ENCODE measurements at places on chromosomes 4 and X.

GRCh38 chr4:69214716-69215115, at the start of gene UGT2B11:
UGT2B11 (minus strand) TSS chr4:69214748; CDS start chr4:69214722, 26 bp downstream.
- DNase-seq, result no peak

DNA sequence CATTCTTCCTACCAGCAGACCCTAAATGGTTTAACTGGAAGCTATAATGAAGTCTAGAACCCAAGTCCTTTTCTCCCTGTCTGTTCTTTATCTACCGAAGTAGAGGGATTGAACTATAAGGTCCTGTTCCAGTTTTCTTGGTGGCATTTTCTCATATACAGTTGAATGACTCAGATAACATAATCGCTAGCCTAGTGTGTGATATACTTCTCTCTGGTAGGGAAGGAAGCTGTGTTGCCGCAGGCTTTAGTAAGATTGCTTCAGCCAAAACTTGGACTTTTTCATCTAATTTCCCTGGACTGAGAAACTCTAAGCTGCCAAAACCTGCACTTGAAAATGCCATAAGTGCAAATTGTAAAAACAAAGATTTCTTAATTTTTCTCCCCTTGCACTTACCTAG, 123.4 kb downstream of the NWD2 start:
- DNase-seq, result no peak

GRCh38 chr4:122968227-122968812, 45.9 kb upstream of the NUDT6 start:
- DNase-seq, result no peak

GRCh38 chr4:65917486-65917885, 247.2 kb upstream of the EPHA5 start:
- DNase-seq, result peak; percentile 16

GRCh38 chrX:41946235-41946634, 22.9 kb upstream of the CASK start:
- DNase-seq, result no peak

DNA sequence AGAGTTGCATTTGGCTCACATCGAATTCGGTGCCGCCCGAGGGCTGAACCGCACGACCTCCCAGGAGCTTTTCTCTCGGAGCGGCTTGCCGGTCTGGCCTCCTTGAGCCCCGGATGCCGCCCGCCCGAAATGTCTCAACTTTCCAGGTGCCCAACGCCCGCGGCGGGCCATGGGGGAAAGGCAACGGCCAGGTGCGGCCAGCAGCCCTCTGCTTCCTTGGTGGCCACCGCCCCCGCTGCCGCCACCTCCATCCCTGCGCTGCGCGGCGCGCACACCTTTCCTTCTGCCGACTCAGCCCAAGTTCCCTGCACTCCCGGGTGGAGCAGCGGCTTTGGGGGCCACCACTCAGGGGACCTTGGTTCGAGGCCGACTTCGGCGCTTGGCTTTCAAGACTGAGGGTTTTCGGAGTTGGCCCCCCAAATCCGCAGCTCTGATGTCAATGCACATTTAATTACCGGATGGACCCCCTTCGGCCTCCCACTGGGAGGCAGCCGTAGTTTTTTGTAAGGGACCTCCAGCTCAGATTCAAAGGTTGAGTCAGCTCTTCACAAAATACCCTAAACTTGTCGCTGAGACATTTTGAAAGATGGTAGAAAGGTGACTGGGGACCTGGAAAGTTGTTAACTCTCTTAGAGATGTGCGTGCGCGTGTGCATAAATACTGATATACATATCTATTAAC, 1.1 kb downstream of the AFF2 start:
- DNase-seq, result peak; percentile 0

DNA sequence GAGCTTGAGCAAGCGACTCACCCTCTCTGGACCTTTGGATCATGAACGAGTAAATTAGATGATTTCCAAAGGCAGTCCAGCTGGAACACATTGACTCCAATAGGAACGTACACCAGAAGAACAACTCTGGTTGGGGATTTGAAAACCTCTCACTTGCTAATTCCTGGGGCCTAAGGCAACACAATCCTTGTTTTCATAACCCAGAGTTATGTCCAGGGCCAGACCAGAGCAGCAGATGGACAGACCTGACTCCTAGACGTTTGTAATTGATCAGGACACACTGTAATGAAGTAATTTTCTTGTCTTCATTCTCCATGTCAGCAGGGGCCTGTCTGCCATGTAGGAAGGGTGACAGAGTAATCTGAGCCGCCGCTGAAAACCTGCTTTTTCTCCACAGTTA, 283.9 kb downstream of the IDS start:
- no peak for DNase-seq

- DNase-seq, result peak; percentile 24
Measured at GRCh38 chrX:119757979-119758730, at the start of gene SOWAHD. SOWAHD (plus strand) TSS chrX:119758588; CDS start chrX:119758668, 80 bp downstream.

DNA sequence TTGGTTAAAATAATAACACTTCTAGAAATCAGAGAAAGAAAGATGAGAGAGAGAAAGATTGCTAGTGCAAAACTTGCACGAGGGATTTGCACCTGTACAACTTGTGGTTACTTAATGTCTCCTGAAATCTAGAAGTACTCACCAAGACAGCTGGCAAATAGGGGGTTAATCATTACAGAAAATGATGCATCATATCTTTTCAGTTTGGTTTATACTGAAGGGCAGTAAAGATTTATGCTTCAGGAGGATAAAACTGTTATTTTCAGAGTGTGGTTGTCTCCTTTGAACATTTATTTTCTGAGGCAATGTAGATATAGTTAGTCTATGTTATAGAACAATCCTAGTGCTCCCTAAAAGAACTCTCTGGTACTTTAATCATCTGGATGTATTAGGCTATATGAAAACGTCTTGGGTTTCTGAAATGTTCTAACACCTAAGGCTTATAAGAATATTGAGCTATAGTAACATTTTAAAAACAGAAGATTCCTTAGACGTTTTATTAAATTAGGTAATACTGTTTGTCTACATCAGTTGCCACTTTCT, 13.3 kb downstream of the ATOH1 start:
- no peak for DNase-seq

DNA sequence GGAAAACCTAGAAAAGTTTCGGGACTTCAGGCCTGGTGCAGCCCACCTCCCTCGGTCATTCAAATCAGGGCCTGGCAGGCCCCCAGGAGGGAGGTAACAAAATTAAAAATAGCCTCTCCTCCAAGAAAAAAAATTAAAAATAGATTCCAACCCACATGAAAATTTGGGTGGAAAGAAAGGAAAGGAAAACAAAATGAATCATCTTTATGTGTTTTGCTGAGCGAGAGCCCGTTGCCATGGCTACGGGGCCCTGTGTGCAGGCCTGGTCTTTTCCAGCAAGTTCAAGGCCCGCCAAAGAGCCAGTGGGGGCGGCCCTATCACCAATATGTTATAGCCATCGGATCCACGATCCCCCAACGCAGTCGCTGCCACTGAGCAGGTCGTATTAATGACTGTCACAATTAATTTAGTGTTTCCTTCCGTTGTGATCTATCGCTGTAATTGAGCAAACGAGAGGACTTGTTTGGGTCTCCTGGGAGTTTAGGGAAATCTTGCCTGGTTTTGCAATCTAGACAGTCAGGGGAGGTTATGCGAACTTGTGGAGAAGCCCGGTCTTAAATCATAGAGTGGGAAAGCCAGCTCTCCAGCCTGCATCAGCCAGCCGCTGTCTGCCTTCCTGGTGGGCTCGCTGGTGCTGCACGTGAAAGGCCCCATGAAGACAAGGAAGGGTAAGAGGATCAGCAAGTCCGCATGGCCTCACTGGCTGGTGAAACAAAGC, 452.4 kb downstream of the BCOR start:
- DNase-seq, result no peak

DNA sequence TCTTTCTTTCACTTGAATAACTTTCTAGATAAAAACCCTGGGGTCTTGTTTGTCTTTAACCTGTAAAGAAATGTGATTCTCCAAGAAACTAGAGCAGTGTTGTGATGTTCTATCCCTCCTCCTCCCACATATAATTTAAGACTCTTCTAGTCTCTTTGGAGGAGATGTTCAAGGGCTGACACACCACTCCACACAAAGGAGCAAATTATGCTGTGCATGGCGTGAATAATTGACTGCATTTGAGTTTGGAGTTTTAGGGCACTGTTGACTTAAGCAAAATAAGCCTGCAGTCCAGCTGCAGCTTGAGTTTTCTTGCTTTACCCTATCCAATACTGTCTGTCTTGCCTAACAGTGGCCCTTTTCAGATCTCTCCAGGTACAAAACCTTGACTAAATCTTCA, 119.7 kb downstream of the CHRDL1 start:
- DNase-seq, result no peak

GRCh38 chrX:139831675-139832456, 101.0 kb downstream of the ATP11C start:
- peak; percentile 36 for DNase-seq

GRCh38 chr4:6452897-6453687, 19.3 kb downstream of the PPP2R2C start:
- no peak for DNase-seq

DNA sequence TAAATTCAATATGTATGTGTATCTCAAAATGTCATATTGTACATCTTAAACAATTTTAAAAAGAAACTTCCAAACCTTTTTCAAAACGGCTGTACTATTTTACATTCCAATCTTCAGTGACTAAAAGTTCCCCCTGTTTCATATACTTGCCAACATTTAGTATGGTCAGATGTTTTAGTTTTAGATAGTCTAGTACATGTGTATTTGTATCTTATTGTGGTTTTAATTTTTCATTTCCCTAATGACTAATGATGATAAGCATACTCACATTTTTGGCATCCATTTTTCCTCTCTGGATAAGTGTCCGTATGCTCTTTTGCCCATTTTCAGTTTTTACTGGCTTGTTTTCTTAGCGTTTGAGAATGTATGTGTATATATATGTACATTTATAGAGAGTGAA, 212.2 kb upstream of the MAGEB18 start:
- DNase-seq, result no peak

DNA sequence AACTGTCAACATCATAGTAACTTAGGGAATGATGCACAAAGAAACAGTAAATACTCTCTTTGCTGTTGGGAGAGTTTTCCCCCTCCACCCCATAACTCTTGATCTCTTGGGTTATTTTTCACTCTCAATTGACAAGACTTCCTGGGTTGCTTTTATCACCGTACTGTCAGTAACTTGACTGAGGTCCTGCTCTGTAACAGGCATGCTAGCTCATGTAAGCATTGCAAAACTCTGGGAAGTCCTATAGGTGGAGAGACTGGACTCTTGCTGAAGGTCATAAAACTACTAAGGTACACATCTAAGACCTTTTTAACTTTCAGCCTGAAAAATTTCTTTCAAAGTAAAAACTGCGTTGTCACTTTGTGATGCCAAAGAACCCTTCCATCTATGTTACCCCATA, 10.9 kb downstream of the SHROOM3 start:
- peak; percentile 55 for DNase-seq

DNA sequence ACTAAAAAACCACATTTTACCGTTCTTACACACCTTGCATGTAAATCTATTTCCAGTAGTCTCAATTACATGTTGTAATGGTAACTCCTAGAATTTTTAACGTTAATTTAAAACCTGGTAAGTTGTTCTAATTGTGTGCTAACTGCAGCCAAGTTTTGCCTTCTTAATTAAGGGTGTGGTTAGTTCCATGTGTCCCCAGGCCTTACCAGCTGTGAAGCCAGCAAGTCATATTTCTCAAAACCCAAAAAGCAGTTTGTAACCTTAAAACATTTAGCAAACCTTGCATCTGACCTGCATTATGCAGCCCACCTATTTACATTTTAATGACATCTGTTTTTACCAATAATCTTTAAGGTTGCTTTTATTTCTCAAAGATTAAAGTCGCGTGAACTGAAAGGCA, 18.4 kb upstream of the FAM47E start:
- no peak for DNase-seq

GRCh38 chr4:136573460-136573859, 958.8 kb downstream of the PCDH18 start:
- no peak for DNase-seq

DNA sequence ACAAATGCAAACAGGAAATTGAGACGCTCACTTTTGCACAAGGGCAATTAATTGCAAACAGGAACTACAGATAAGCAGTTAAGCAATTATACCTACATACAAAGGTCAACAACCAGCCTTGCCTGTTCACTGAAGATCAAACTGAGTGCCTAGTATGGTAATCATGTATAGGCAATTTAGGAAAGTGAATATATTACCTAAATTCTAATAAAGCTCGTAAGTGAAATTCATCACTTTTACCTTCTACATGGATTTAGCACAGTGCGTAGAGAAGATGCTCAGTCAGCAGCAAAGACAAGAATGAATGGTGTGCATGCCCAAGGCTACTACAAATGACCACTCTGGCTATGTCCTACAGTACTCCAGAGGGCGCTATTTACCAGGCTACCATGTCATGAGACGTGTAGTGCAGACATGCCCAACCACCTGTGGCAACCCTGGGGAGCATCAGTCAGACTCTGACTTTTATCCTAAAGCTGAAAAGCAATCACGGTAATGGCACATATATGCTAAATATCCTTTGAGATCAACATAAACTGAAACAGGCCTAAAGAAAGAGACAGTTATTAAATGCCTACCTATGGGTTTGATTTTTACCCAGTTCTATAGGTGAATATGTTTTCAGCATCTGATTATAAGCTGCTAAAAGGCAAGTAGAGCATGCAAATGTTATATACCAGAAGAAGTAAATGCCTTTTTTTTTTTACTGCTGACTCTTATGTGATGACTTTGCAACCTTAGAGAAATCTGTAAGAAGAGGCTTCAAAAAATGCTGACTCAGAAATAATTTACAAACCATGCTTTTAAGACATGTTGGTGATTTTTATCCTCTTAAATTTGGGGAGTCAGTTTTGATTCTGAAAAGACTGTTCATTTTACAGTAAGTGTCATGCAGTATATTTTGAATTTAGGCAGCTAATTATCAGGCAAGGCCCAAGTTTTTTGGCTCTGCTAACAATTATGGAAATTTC, 178.0 kb downstream of the PPP3CA start:
- peak; percentile 86 for DNase-seq

DNA sequence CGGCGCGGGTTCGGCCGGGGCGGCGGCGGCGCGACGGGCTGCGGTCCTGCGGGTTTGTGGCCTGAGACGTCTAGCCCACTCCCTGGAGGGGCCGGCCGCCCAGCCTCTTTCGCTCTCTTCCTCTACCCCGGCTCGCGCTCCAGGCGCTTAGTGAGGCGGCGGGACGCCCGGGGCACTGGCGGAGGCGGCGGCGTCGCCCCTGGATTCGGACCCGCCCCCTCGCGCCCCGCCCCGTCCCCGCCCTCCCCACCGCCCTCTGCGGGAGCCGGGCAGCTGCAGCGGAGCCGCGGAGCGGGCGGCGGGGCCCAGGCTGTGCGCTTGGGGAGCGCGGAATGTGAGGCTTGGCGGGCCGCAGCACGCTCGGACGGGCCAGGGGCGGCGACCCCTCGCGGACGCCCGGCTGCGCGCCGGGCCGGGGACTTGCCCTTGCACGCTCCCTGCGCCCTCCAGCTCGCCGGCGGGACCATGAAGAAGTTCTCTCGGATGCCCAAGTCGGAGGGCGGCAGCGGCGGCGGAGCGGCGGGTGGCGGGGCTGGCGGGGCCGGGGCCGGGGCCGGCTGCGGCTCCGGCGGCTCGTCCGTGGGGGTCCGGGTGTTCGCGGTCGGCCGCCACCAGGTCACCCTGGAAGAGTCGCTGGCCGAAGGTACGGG, at the start of gene BMP2K:
TSS of gene BMP2K (plus strand) at position 272 of the 650 bp plus-strand sequence. CDS start at position 466, 194 bp downstream.
- DNase-seq, result peak; percentile 81

GRCh38 chr4:103046416-103047290, 27.1 kb upstream of the SLC9B1 start:
- DNase-seq, result peak; percentile 62
